AG08396 (cell line): ENCODE measurements at places on chromosomes 2 and 18.
A peak's percentile ranks its signal among the peaks of the same experiment; 100 is the strongest.

DNA sequence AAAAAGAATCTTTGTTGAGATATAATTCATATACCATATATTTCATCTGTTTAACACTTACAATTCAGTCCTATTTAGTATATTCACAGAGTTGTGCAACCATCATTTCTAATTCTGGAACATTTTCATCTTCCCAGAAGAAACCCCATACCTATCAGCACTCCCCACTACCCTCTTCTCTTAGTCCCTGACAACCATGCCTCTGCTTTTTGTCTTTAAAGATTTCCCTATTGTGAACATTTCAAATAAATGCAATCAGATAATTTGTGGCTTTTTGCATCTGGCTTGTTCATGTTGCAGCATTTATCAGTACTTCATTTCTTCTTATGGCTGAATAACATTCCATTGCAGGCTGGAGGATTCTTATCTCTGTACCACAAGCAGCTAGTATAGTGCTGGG lies 305.9 kb upstream of the MEX3C start:
- DNase-seq: no peak

GRCh38 chr2:120224256-120224655 lies 1.1 kb upstream of the TMEM185B start:
- DNase-seq: no peak

- no peak for DNase-seq
Measured at GRCh38 chr2:85064927-85065577, 68.1 kb upstream of the TCF7L1 start.

GRCh38 chr2:17757321-17757720 lies 3.4 kb downstream of the GEN1 start:
- DNase-seq: no peak

- peak; percentile 60 for DNase-seq
Measured at GRCh38 chr18:23237524-23238151, 102.4 kb downstream of the CABLES1 start.

- DNase-seq: no peak
Measured at GRCh38 chr2:208686665-208687064, 280.1 kb downstream of the PTH2R start.

DNA sequence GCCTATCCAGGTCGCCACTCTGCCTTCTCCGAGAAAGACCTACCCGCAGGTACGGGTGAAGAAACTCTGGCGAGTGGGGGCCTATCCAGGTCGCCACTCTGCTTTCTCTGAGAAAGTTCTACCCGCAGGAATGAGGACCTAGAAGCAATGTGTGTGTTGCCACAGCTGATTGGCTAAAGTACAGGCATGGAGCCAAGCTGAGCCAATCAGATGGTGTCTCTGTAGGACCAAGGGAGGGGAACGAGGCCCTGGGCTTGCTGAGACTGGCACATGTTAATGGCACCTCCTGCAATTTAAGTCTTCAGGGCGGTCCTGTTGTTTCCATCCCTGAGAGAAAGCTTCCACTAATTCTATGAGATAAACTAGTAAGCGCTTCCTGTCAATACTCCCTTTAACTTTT lies 82.3 kb downstream of the KCTD1 start:
- DNase-seq: no peak
